HuH-7 (cell line): ENCODE measurements at places on chromosomes 7 and 10.

DNA sequence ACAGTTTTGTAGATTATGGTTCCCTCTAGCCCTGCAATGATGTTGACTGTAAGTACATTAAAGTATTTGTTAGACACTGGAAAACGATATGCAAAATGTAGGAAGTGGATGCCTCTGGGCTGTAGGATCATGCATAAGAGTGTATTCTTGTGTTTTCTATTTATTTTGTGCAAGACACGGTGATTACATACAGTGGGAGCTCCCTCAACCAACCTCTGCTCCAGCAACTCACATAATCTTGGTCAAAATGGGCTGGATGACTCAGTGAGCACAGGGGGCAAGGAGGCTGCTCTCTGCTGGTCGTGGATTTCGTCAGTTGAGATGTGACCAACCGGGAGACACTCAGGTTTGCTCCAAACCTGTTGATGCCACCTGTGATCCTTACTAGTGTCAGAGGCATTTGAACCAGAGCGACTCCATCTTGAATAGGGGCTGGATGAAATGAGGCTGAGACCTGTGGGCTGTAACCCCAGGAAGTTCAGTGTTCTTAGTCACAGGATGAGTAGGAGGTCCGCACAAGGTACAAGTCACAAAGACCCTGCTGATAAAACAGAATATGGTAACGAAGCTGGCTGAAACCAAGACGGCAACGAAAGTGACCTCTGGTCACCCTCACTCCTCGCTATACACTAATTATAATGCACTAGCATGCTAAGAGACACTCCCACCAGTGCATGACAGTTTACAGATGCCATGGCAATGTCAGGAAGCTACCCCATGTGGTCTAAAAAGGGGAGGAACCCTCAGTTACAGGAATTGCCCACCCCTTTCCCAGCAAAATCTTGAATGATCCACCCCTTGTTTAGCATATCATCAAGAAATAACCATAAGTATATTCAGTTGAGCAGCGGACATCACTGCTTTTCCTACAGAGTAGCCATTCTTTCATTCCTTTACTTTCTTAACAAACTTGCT lies 56.4 kb upstream of the FAM20C start:
- no peak for DNase-seq

DNA sequence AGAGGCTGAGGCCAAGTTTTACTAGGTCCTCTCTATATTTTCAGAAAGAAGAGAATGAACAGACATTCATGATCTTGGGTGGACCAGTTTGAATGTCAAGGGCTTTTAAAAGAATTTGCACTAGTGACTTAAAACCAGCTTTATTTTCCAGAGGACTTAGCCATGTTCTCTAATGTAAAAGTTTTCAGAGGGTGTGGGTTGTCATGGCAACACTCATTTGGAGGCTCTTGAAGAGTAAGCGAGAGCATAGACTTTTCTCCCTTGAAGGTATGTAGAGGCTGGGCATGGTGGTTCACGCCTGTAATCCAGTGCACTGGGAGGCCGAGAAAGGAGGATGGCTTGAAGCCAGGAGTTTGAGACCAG lies 61.1 kb downstream of the GATA3 start:
- DNase-seq, result no peak

DNA sequence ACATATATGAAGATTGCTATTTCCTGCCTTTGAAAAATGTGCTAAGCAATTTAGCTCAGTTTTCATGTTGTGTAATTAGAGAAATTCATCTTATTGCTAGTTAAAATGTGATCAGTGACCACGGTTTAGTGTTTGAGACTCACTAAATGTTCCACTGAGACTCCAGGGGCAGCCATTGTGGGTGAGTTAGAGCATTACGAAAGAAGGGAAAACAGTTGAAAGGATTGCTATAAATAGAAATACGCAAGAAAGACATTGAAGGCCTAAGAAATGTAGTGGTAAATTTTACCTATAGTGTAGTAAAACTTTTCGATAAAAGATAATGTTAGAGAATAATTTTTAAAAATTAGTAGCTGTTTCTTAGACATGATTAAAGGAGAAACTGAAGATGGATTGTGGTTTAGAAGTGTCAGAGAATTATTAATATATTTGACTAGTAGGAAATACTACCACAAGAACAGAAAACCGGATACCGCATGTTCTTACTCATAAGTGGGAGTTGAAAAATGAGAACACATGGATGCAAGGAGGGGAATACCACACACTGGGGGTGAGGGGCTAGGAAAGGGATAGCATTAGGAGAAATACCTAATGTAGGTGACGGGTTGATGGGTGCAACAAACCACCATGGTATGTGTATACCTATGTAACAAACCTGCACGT lies 394.5 kb downstream of the SEMA3D start:
- DNase-seq, result no peak

- DNase-seq, result peak; percentile 79
Measured at GRCh38 chr10:117442944-117443685, 67.9 kb upstream of the PDZD8 start.

- DNase-seq, result no peak
Measured at GRCh38 chr7:50584386-50584785, 19.2 kb upstream of the DDC start.

DNA sequence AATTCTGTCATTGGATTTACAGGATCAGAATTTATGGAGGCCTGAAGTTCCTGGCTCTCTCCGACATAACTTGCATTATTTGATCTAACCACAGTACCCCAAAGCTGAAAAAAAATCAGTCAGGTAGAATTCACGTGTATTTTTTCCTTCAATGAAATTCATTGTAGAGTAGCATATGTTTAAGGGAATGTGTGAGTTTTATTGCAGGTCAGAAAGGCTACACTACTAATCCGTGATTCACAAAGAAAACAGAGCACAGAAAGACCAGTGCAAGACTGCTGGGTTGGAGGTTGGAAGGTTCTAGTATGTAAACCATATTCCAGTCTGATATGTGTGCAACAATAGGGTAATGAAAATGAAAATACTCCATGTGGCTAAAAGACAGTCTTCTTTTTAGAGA lies 247.0 kb upstream of the FERD3L start:
- DNase-seq, result no peak

- DNase-seq, result no peak
Measured at GRCh38 chr7:155237730-155238129, 59.9 kb upstream of the INSIG1 start.

DNA sequence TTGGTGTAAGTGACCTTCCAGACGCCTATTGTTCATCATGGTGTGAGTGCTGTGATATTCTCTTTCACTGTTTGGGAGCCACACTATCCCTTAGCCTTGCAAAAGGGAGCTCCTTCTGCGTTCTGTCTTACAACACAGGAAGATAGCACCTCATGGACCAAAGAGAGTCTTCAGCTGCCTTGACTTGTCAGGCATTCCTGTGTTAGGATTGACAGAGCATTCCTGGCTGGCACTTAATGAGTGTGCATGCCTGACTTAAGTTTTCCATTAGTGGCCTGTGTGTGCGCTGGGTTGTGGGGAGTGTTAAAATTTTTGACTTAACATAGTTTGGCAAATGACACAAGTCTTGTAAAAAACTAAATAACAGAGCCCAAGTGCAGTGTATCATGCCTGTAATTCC lies 21.9 kb upstream of the MSRB2 start:
- DNase-seq, result no peak

DNA sequence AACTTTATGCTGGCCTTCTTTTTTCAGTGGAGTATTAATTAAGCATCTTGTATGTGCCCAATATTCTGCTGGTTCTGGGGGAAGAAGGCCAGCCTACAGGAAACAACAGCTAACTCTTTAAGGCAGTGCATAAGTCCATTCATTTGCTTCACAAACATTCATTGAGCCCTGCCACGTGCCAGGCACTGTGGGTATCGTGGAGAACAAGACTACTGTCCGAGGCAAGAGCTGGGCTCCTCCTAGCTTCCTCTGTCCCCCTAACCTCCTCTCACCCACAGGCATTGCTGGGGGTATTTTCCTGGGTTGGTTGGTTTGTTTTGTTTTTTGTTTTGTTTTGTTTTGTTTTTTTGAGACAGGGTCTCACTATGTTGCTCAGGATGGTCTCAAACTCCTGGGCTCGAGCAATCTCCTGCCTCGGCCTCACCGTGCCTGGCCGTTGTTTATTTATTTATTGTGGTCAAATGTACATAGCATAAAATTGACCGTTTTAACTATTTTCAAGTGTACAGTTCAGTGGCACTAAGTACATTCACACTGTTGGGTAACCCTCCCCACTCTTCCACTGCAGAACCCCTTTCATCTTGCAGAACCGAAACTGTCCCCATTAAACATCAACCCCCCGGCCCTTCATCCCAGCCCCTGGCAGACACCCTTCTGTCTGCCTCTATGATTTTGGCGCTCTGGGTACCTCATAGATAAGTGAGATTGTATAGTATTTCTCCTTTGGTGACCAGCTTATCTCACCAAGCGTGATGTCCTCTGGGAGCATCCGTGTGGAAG lies 32.6 kb downstream of the CHST3 start:
- DNase-seq, result no peak

DNA sequence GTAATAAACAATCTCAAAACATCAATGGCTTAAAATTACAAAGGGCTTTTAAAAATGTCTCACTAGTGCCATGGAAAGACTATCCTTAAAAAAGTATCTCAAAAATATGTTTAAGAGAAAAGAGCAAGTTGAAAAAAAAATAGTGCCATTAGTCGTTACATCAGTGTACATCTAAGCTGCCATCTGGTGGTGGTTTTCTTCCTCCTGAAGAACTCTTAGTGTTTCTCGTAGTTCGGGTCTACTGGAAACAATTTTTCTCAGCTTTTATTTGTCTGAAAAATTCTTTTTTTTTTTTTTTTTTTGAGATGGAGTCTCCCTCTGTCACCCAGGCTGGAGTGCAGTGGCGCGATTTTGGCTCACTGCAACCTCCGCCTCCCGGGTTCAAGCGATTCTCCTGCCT lies 5.9 kb upstream of the GARIN1A start:
- peak; percentile 41 for DNase-seq

DNA sequence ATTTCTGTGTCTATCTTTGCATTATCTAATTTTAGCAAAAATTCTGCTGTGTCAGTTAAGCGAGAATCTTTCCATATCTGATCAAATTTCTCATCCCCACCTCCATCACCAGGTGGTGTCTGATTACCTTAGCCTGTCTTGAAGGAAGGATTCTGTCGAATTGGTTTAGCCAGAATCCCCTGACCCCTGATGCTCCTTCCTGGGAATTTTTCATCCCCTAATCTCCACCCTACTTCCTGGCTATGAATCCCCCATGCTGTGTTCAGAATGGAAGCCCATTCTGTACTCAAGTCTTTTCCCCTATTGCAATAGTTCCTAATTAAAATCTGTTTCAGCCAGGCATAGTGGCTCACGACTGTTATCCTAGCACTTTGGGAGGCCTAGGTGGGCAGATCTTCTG lies 216.1 kb downstream of the SKIDA1 start:
- DNase-seq, result no peak

DNA sequence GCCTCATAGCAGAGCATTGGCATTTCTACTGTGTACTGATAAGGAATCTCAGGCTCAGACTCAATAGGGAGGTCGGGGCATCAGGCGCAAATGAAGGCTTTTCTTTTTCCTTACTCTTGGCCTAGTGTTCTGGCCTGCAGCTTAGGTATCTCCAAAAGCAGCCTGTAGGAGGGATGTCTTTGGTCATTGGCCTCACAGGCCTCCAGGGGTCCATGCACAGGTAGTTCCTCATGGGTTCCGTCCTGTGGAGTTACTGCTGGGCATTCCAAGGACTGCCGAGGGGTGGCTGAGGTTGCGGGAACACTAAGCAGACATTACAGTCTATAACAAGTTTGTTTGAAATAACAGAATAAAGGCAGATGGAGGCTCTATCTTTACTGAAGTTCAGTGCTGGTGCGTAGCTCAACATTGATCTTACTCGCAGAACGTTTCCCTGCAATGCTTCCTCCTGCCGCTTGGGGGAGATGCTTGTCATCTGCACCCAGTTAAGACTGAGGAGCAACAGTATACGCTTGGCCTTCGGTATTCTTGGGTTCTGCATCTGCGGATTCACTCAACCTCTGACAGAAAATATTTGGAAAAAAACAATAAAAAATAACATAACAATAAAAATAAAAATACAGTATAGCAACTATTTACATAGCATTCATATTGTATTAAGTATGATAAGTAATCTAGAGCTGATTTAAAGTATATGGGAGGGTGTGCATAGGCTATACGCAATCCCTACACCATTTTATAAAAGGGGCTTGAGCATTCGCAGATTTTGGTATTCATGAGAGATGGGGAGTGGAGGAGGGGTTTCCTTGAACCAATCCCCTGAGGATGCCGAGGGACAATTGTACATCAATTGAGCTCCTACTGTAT lies 58.9 kb downstream of the SH2D4B start:
- DNase-seq, result peak; percentile 67

DNA sequence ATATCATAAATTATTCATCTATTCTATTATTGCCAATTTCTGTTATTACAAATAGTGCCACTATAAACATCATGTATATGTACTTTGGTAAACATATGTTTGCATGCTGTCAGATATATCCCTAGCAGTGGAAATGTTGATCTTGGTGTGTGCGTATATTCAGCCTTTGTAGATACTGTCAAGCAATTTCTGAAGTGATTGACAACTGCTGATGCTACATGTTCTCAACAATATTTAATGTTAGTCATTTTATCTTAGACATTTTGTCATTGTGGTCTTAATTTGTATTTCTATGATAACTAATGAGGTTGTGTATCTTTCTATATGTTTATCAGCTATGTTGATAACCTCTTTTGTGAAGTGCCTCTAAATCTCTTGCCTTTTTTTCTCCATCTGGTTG lies 186.5 kb upstream of the NRG3 start:
- no peak for DNase-seq

GRCh38 chr10:96967847-96968246 lies 135.7 kb downstream of the LCOR start:
- DNase-seq, result no peak

DNA sequence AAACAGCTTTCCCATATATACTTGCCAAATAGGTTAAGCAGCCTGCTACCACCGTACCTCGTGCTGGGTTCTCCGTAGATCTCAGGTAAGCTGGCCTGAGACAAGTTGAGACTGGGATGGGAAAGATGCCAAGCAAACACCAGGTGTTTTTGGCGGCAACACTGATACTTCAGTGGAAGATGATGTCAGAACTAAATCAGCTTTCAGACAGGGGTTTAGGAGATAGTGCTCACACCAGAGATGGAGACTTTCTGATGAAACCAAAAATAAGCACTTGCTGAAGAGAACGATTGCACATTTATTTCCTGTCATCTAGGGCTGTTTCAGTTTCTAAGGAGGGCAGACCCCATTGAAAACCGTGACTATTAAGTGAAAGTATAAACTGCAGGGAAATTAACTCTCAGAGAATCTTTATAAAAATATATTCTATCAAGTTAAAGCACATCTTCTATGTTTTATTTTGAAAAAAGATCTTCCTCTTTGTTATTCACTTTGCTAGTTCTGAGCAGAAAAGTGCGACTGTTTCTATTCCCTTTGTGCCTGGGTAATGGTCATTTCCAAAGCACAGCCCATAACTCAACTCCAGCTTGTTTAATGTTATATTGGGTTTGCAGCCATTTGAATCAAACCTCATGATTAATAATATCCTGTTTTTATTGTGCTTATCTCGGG lies 149.9 kb downstream of the CPED1 start:
- no peak for DNase-seq

GRCh38 chr7:93359520-93360198 lies 127.5 kb downstream of the VPS50 start:
- no peak for DNase-seq
